ENCODE measurements at places on chromosomes 1 and 21. TPM values are rescaled to one million over a fixed set of nuclear protein-coding genes. Genes with fewer than 3 reads are reported as not detected.

- no peak overlapping the region for H3K4me3 ChIP-seq
- DNase-seq: no peak
- H3K27ac ChIP-seq: no peak overlapping the region
- H3K36me3 ChIP-seq: no peaks in the 10 kb centered on the region
- H3K4me1 ChIP-seq: no peaks in the 10 kb centered on the region
Observed at GRCh38 chr1:203239526-203240305, 10.2 kb upstream of the CHIT1 start.

DNA sequence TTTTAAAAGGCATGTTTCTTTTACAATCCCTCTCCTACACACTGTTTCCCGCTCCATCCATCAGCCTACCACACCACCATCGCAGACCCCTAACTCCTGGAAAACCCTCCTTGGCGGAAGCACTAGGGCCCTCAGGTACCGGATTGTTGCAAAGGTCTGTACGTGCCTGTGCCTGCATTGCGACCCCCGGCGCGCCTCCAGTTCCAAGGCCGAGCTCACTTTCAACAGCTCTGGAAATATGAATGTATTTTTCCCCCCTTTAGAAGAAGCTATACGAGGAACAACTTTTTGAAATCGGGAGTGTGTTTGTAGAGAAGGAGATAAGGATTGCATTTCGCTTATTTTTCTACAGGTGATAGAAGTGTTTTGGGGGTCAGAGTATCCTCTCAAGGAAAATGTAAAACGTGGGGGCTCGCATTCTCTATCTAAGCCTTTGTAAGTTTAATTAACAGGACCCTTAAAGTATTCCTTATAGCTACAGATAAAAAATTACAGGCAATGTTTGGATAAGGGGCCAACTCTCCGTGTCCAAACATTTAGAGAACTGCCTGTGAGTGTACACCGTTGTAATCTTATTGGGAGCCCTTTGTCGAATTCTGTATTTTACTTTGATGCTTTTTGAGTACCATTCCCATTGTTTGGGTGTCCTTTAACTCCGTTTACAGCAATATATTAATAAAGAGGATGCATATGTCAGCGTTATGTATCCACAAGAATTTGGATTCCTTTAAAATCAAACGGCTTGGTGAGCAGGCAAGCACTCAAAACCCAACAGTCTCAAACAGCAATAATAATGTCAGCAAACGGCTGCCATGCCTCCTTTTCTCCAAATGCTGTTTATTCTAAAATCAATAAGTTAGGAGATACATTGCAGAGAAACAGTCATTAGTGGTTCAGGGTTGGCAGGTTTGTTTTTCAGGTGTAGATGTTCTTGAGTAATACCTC is 5.9 kb downstream of the PRRX1 start:
- no peaks in the 10 kb centered on the region for H3K36me3 ChIP-seq
- H3K4me3 ChIP-seq: no peak overlapping the region
- no peak for DNase-seq

GRCh38 chr1:111880881-111881837 is 108.3 kb downstream of the KCND3 start:
- peaks cover 12% of the 10 kb centered on the region for H3K4me1 ChIP-seq
- no peaks in the 10 kb centered on the region for H3K36me3 ChIP-seq
- peak overlapping the region; percentile 4 for H3K4me3 ChIP-seq
- DNase-seq: no peak
- H3K27me3 ChIP-seq: no peaks in the 10 kb centered on the region

DNA sequence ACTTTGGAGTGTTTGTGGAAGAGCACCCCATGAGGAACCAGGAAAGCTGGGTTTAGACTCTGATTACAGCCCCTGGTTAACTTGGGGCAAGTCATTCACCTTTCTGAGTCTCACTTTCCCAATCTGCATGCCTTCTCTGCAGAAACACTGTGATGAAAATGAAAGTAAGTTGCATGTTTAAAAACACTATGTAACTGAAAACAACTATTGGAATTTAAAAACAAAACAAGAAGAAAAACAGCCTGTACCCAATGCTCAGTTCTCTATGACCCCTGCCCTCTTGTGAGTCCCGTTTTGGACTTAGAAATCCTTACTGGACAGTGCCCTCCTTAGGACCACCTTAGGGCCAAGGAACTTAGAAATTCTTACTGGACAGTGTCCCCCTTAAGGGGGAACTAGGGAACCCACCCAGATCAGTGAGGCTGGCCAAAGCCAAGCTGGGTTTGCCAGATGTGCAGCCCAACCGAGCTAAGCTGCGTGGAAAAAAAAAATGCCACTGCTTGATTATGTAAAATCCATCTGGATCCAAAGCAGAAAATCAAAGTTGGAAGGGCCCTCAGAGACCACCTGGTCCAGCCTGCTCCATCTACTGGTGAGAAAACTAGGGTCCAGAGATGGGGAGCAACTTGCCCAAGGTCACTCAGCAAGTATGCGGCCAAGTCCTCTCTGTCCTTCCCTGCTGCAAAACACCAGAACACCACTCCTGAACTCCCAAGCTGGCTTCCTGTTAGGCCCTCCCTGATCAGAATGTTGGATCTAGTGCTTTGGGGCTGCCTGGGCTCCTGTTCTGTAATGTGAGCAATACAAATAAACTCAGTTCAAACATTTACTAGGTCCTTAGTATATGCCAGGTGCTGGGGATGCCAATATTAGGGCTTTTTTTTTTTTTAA is 77.7 kb downstream of the MRPL37 start:
- H3K4me1 ChIP-seq: peaks cover 98% of the 10 kb centered on the region
- peak overlapping the region; percentile 87 for H3K27ac ChIP-seq
- no peaks in the 10 kb centered on the region for H3K27me3 ChIP-seq

DNA sequence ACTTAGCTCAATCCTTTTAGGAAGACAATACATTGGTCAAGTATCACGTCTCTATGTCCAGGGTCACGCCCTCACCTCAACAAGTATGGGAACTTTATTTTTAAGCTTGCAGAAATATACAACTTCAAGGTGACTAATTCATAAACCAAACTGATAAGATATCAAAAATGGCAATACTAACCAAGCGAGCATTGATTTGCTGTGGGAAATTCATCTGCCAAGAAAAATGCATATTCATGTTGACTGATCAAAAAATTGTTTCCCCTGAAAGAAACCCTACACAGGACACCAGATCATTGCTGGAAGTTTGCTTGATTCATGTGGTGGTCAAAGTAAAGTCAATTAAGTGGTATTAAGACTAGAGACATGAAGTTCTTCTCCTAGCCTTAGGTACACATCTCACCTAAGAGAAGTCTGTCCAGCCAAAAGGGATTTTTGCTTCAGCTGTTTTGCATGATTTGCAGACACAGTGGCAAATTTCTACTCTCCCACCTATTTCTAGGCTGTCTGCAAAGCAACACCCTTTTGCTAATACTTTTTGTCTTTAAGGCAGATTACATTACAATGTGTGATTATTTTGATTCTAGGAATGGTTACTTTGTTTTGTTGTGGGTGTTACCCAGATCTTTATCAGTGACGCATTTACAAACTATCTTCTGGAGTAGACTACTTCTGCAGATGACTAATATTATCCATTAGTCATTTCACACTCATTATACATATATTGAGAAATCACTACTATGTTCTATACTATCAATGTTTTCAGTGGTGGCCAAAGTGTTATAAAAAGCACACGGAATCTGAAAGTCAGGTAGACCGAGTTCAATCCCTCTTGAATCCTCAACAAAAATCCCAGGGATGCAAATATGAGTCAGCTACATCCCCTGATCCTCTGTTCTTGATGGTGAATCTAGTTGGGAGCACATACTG is 12.4 kb downstream of the SAMSN1 start:
- no peak for DNase-seq
- no peak overlapping the region for H3K27ac ChIP-seq
- H3K27me3 ChIP-seq: no peaks in the 10 kb centered on the region
- peak overlapping the region; percentile 33 for H3K4me3 ChIP-seq
- no peaks in the 10 kb centered on the region for H3K4me1 ChIP-seq
- H3K36me3 ChIP-seq: no peaks in the 10 kb centered on the region

DNA sequence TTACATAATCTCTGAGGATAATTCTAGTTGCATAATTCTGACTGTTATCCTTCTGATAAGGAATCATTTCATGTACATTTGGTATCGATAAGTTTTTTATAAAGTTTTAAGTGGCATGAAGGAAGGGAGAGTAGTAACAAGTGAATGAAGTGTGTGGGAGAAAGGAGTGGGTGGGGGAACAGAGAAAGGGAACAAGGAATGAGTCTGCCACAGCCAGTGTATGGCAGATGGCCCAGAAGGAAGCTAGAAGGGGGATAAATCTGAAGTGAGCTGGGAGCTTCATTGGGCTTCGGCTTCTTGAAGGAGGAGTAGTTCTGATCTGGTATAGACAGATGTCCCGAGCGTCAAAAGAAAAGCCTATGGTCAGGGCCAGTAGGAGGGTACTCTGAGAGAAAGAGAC is 18.6 kb downstream of the ZBTB40 start:
- no peak overlapping the region for H3K27ac ChIP-seq
- no peaks in the 10 kb centered on the region for H3K27me3 ChIP-seq
- DNase-seq: no peak
- no peaks in the 10 kb centered on the region for H3K36me3 ChIP-seq
- H3K4me3 ChIP-seq: no peak overlapping the region

DNA sequence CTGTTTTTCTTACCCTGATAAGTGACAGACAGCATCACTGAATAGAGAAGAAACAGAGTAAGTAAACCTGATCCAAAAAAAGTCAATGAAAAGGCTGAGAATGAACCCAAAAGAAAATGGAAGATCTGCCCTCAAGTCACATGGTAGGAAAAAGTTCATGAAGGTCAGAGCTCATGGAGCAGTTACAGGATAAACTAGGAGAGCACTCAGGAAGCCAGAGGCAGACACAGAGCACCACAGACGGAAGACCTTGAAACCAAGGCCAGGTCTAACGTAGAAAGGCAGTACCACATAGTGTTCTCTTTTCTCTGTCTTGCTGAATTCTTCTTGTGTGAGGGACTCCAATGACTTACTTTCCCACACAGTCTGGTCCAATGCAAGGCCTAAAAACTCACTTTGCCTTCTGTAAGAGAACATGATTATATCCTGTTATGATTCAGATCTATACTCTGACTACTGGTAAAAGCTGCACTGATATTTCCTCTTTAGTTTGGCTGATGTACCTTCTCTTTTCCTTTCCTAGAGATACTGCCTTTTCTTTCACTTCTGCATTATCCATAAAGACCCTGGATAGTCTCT is 40.8 kb downstream of the RTCA start:
- H3K4me3 ChIP-seq: no peak overlapping the region
- H3K4me1 ChIP-seq: no peaks in the 10 kb centered on the region
- no peak overlapping the region for H3K27ac ChIP-seq
- no peaks in the 10 kb centered on the region for H3K27me3 ChIP-seq
- H3K36me3 ChIP-seq: no peaks in the 10 kb centered on the region

DNA sequence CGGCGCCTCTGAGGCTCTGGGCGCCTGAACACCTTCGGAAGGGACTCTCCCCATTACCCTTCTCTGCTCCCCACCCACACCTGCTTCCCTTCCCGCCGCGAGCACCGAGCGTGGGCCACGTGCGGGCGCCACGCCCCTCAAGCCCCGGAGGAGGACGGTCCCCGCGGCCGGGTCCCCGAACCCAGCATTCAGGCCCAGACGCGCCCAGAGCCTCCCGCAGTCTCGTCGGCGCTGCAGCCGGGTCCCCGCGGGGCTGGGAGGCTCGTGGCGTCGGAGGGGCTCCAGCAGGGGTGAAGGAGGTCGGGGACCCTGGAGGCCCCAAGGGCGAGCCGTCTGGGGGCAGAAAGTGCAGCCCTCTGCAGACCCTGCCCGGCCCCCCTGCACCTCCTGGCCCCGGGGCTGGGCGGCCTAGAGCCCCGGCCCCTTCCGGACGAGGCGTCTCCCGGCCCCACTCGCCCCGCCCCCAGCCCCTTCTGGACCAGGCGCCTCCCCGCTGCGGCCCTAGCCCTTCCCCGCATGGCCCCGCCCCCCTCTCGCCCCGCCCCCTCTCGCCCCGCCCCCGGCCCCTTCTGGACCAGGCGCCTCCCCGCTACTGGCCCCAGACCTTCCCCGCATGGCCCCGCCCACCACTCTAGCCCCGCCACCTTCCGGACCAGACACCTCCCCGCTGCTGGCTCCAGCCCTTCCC is 378 bp upstream of the SMIM1 start:
- H3K4me3 ChIP-seq: peak overlapping the region; percentile 62
- no peaks in the 10 kb centered on the region for H3K36me3 ChIP-seq
- peak overlapping the region; percentile 90 for H3K27ac ChIP-seq
- peaks cover 37% of the 10 kb centered on the region for H3K4me1 ChIP-seq
- DNase-seq: peak; percentile 54
- peaks cover 38% of the 10 kb centered on the region for H3K27me3 ChIP-seq

DNA sequence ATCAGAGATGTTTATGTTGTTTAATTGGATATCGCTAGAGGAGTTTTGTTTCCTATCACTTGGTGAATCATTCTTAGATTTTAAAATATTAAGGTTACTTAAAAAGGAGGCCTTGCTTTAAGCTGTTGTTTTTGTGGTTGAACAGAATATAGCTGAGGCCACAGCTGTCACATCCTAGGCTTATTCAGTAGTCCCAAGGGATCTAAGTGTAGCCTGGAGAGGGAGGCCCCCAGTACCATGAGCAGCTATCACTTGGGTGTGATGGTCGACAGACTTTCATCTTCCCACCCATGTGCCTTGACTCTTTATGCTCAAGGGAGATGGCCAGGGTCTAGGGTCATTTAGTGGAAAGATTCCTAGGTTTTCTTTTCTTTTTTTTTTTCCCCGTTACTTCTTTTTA is 278.7 kb downstream of the HHAT start:
- H3K27me3 ChIP-seq: no peaks in the 10 kb centered on the region
- no peak for DNase-seq

- no peaks in the 10 kb centered on the region for H3K27me3 ChIP-seq
- no peak for DNase-seq
- H3K4me3 ChIP-seq: no peak overlapping the region
- peaks cover 42% of the 10 kb centered on the region for H3K4me1 ChIP-seq
- H3K27ac ChIP-seq: peak overlapping the region; percentile 97
Observed at GRCh38 chr1:169487561-169487960, 1.8 kb upstream of the SLC19A2 start.

- no peaks in the 10 kb centered on the region for H3K27me3 ChIP-seq
- no peak overlapping the region for H3K4me3 ChIP-seq
- no peak overlapping the region for H3K27ac ChIP-seq
- H3K36me3 ChIP-seq: no peaks in the 10 kb centered on the region
Observed at GRCh38 chr1:209766051-209766450, 10.2 kb downstream of the TRAF3IP3 start.

Gene CFHR1
- not detected for total RNA-seq

Gene RCSD1
- total RNA-seq: 1.2 TPM

Gene CENPS
- 6.1 TPM for total RNA-seq

Gene TMPRSS15
- not detected for total RNA-seq

Gene RXFP4
- not detected for total RNA-seq

Gene OR2L8
- total RNA-seq: not detected

Gene TCHHL1
- total RNA-seq: not detected

Gene SLC45A1
- total RNA-seq: 0.13 TPM
